Activated effector memory CD4-positive, alpha-beta T cell treated with anti-CD3 and anti-CD28 coated beads, Interleukin-2, amount 50 U/mL, for 16 hours (primary cell): ENCODE measurements at places on chromosomes 4 and X.
A peak's percentile ranks its signal among the peaks of the same experiment; 100 is the strongest.

- no peak for DNase-seq
These were observed 1238.9 kb downstream of the ADGRL3 start for GRCh38 chr4:62439051-62439450.

DNA sequence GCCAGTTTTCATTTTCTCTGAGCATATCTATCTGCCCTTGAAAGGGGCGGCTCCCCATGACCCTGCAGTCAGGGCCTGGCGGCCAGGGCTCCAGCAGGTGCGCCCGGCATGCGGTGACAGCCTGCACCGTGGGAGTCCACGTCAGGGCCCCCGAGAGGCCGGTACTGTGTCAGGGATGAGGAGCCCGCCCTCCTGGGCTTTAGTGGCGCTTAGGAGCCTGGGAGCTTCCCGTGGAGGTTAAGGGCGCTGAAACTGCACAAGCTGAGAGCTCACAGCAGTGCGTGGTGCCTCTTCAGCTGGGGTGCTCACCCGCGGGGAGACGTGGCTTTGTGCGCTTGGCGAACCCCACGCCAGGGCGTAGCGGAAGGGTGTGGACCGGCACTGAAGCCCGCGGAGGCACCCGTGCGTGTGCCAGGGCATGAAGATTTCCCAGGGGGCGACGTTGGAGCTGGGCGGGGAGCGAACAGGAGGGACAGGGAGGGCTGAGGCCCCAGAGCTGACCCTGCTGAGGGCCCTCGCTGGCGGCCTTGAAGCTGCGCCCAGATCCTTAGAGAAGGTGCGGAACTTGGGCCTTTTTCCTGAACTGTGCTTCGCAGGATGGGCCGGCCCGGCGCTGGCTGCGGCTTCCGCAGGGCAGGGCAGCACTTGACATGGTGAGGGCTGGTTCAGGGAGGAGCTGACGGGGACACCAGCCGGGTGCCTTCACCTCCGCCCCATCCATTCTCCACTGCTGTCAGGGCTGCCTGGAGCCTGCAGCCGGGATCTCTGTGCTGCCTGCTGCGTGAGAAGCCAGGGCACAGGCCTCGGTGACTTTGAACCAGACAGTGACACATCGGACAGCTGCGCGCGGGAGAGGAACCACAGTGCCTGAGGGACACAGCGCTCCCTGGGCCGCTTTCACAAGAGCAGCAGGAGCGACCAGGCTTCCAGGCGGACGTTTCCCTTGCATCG, 32.9 kb downstream of the HTT-AS start:
- peak; percentile 75 for DNase-seq

DNA sequence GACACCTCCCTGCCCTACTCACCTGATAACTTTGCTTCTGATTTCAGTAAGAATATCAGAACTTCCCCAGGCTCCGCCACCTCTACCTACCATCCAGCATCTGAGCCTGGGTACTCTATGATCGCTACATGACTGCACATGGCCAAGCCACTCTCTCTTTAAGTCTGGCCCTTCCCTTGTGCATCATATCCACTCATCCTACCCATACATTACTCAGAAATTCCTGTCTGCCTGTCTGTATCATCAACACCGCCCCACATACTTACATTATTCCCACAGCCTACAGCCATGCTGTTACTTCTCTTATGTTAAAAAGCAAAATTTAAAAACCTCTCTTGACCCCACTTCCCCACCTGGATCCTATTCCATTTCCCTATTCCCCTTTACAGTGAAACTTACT, 84.7 kb downstream of the SCD5 start:
- DNase-seq: no peak

GRCh38 chrX:108217876-108218275, 126.3 kb downstream of the ATG4A start:
- DNase-seq: no peak

- DNase-seq: no peak
These were observed 37.0 kb upstream of the OTUD4 start for GRCh38 chr4:145217349-145217748.

DNA sequence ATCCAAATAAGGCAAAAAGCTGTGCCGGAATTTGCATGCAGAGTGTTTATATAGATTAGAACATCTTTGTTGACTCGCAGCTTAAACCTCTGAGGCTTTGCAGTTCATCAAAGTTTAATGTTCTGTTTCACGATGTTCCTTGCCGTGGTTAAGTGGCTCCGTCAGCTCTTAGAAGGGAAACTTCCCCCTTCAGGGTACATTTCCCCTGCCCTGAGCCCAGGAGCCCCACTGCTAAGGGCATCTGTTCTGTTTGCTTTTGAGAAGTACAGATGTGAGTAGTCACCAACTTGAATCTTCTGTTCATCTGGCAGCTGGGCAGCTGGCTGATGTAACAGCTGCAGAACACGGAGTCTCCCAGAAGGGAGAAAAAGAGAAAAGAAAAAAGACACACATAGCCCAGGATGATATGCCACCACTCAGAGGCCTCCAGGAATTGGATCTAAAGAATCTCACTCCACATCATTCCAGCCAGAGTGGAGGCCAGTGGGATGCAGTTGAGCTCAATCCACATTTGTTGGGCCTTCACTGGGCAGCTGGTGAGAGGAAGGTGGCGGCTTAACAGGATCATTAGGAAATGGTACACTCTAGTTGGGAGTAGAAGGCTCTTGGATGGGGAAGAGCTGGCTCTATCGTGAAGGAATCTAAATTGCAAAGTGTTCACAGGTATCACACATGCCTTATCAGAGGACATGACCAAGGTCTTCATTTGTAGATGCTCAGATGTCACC, 178.7 kb upstream of the RBPJ start:
- DNase-seq: no peak
